Hepatocyte (in vitro differentiated cells): ENCODE measurements at places on chromosomes 7 and 10.

DNA sequence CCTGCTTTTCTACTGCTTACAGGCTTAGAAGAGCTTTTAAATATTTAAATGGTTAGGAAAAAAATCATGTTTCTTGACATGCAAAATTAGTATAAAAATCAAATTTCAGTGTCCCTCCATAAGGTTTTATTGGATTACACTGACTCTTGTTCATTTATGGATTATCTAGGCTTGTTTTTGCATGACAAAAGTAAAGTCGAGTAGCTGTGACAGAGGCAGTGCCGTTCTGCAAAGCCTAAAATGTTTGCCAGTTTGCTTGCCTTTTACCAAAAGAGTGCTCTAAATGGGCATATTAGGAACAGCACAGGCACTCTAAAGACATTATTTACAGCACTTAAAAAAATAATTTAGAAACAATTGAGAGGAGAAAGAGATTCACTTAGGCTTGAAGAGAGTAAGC, 139.6 kb downstream of the TSPAN12 start:
- DNase-seq: no peak

GRCh38 chr7:119969054-119969453, 303.9 kb upstream of the KCND2 start:
- no peak for DNase-seq

DNA sequence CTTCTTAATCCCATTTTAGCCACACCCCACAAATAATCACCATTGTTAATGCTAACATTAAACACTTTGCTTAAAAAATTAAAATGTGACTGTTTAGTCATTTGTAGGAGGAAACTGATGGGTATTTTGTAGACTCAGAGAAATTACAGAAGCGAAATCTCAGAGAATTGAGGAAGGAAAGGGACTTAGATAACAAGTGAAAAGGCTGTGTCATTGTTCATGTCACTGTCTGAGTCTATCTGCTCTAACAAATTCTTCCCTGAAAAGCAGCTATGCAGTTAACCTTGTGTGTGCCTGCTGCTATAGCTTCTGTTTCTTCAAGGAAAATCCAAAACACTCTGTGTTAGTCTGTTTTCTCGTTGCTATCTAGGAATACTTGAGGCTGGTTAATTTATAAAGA, 40.9 kb upstream of the PLXDC2 start:
- DNase-seq: no peak

- peak; percentile 65 for DNase-seq
Observed at GRCh38 chr7:138243430-138243829, 167.2 kb downstream of the AKR1D1 start.

DNA sequence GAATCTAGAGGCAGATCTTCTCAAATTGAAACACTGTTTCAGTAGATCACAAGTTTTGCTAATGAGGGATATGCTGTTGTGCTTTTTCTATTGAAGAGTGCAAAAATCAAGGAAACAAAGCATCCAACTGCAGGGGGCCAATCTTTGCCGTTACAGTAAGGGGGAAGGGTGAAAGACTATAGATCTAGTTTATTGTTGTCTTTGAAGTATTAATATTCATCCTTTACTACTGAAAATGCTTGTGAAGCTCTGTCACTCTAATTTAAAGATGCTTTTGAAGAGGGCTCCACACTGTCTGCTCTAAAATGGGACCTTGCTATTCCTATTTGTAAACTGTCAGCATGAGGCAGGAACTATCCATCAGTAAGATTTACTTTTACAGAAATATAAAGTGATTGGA, 110.3 kb downstream of the MBL2 start:
- no peak for DNase-seq

GRCh38 chr10:47158116-47159071, 141.6 kb upstream of the GDF10 start:
- DNase-seq: no peak

DNA sequence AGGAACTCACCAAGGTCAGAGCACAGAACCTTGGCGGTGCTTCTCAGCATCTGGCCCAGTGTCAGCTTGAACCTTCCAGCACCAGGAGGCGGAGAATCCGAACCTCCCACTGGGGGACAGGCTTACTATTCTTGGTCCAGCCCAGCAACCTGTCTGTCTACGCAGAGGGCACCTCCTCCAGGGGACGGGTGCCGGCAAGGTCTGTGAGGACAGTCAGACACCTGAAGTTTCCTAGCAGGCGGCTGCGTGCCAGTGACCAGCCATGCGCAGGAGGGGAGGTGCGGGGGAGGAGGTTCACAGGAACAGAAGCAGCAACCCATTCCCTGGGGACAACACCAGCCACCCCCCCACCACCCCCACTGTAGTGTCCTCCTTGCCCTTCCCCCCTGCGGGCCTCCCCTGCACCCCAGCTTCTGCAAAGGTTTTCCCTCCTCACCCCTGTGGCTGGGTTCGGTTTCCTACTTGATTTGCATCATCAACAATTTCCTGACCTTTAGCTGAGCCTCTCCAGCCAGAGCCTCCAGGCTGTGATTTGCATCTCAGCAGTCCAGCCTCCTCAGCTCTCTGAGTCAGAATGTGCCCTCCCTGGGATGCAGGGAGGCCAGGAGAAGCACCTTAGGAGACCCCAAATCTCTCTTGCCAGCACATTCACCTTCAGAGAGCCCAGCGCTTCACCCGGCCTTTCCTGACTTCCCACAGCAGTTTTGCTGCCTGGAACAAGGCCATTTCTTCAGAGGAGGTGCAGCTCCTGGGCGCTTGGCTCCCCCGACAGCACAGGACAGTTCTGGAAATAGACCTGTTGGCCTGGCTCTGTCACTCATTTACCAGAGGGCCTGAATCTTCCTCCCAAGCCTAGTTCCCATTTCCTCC, 107.5 kb upstream of the NPS start:
- no peak for DNase-seq
